ENCODE measurements at places on chromosomes 1 and 21.

DNA sequence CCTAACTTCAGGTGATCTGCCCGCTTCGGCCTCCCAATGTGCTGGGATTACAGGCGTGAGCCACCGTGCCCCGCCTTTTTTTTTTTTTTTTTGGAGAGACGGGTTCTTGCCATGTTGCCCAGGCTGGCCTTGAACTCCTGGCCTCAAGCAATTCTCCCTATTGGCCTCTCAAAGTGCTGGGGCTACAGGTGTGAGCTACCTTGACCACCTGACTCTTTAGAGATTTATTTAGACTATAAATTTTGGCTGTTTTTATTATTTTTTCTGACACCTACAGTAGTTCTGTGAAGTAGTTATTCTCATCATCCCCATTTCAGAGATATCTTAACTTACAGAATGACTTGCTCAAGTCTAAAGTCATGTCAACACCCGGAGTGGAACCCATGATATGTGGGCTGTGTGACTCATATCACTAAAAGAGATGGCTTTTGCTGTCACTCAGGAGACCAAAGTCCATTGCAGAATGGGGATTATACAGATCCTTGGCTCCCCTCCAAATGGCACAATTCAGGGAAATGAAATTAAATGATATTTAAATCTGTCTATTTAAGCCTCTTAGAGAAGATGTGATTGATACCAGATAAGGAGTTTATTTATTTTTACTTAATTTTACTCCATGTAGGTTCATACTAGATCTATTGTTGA lies 93.2 kb downstream of the CTH start:
- DNase-seq = no peak

DNA sequence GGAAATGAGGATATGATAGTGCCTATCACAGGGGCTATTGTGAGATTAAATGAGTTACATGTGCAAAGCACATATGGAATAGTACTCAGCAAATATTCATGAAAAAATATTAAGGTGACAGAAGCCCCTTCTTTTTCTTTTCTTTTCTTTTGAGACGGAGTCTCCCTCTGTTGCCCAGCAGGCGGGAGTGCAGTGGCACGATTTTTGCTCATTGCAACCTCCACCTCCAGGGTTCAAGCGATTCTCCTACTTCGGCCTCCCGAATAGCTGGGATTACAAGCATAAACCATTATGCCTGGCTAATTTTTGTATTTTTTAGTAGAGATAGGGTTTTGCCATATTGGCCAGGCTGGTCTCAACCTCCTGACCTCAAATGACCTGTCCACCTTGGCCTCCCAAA lies 139.4 kb downstream of the HIVEP3 start:
- no peak for DNase-seq

DNA sequence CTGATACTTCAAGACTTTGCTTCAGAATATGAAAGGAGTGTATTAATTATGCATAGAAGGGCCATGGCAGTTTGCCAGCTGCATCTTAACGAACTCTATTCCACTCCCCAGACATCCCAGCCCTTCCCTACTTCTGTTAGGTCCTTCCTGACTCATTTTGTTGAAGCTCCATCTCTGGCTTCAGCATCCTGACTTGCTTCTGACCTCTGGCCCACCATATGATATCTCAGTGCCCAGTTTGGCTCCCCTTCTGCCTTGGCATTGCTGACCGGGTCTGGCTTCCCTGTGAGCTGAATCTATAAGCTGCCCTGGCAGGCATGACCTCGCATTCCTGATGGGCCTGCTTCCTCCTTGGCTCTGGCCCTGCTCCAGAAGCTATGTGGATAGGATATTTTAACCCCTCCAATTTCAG lies 27.6 kb upstream of the ARHGAP29 start:
- no peak for DNase-seq

DNA sequence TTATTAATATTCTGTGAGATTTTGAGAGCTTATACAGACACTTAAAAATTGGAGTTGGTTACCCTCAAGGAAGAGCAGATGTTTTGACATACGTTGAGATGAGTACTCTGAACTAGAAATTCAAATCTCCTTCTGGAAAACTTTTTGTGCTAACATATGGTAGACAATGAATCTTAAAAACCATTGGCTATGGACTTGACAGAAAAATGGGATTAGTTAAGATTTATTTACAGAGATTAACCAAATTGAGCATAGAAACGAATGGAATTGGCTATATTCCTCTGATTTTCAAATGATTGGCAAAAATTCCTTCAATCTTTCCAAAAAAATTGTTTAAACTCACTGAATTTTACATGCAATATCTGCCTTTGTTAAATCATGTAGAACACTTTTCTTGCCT lies 1392.9 kb downstream of the BRINP3 start:
- no peak for DNase-seq

DNA sequence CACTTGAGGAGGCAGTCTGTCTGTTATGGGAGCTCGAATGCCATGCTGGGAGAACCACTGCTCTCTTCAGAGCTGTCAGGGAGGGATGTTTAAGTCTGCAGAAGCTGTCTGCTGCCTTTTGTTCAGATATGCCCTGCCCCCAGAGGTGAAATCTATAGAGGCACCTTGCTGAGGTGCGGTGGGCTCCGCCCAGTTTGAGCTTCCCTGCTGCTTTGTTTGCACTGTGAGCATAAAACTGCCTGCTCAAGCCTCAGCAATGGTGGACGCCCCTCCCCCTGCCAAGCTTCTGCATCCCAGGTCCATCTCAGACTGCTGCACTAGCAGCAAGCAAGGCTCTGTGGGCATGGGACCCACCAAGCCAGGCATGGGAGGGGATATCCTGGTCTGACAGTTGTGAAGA lies 247.5 kb downstream of the LMX1A start:
- no peak for DNase-seq

DNA sequence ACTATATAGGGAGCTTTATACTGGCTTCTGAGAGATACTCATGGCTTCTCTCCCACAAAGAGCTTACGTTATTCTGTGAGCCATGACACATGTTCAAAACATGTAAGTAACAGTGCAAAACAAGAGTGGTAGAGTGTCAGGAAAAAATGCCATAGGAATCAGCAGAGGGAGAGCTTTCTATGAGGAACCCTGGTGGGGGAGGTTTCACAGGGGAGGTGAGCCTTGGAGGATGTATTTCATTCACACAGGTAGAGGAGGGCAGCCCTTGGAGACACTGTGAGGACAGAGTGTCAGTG lies 72.7 kb upstream of the LYST start:
- DNase-seq = no peak

- DNase-seq = no peak
These were observed 2.3 kb downstream of the H3-3A start for GRCh38 chr1:226064816-226065248.

GRCh38 chr1:192485692-192486436 lies 89.7 kb upstream of the RGS1 start:
- DNase-seq = no peak

DNA sequence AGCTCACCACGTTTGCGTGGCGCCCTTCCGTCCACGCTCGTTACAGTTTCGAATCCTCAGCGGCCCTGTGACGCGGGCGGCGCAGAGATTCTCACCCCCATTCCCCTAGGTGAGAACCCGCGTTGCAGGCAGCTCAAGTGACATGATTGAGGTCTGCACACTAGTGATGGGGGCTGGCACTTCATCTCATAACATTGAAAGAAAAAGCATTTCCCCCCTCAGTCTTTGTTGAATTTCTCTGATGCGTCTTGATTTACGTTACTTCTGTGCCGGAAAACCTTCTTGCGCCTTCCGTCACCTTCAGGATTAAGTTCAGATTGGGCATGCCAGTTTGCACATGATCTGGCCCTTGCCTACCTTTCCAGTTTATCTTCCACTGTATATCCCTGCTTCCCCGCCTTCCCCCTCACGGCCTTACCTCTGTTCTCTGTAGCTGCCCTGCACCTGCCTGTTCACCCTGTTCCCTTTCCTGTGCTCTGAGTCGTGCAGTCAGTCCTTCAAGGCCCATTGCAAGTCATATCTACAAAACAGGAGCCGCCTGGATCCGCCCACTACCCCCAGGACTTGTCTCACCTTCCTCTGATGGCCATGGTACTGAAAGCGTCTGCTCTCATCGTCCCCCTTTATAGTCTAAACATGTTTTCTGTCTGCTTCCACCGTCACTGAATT lies 1.1 kb downstream of the CTPS1 start:
- peak; percentile 37 for DNase-seq

DNA sequence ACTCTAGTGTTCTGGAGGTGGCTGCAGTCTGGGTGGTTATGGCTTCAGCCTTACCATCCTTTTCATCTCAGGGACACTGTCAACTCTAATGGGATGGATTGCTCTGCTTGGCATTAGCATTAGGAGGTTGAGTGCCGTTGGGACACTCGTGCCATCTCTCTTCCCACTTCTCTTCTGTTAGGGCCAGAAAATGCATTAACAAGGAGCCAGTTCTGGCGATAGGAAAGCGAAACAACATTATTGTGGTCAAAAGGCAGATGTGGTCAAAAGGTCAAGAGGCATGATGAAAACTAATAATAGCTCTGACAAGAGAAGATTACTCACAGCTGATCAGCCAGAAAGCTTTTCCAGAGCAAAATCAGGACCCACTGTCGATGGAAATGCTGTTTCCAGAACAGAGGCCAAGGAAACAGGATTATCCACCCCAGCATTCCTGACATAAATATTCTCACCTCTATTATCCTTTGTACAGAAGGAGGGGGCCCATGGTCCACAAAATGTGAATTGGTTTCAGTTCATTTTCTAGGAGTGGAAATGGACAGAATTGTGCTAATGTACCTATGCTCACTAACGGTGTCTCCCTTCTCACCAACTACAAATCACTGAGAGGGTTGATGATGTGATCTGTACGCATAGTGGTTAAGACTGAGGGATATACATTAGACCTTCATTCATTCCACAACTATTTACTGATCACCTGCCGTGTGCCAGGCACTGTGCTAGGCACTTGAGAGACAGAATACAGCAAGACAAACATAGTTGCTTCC lies 72.0 kb downstream of the ST6GALNAC5 start:
- no peak for DNase-seq

GRCh38 chr1:109823543-109824348 lies 60.0 kb upstream of the EPS8L3 start:
- DNase-seq = no peak

DNA sequence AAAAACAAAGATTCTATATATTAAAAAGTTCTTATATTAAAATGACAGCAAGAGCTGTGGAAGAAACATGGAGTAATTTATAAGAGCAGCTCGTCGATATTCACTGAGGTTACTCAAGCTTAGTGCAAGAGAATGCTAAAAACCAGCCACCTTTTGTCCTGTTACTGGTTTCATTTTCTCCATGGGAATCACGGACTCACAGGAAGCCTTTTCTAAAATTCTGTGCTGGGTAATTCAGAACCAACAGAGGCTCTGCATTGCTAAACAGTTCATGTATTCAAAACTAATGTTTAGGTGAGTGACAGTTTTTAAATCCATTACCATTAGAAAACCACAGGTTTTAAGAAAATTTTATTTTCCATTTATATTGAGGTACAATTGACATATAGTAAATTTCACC lies 147.8 kb upstream of the MAP1LC3C start:
- DNase-seq = no peak

GRCh38 chr21:44849616-44850130 lies 23.8 kb downstream of the PTTG1IP start:
- DNase-seq = no peak

DNA sequence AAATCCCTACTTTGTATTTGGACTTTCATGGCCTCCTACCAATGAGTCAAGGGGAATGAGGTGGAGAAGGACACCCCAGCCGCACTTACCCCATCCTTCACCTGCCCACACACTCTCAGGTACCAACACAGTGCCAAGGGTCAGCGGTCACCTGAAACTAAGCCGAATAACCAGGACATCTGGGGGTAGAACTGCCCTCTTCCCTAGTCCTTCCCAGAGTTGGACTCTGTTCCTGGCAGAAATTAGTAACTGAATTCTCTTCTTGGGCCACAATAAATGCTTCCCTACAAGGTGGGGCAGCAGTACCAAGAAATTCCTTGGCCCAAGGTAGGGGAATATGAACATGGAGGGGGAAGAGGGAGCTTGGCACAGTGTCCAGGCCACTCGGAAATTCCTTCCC lies 7.3 kb downstream of the SLC45A3 start:
- no peak for DNase-seq

Data from stimulated activated CD4-positive, alpha-beta T cell treated with anti-CD3 and anti-CD28 coated beads, Interleukin-4, amount 100 ng/mL, for 48 hours (primary cell).